ENCODE measurements at places on chromosomes 2 and 18.

GRCh38 chr2:54402350-54402749 is 53.8 kb upstream of the SPTBN1 start:
- peak; percentile 21 for DNase-seq

GRCh38 chr2:66888791-66889631 is 454.1 kb downstream of the MEIS1 start:
- DNase-seq, result no peak

GRCh38 chr2:85601771-85602475 is 575 bp downstream of the TMEM150A start:
- no peak for DNase-seq

DNA sequence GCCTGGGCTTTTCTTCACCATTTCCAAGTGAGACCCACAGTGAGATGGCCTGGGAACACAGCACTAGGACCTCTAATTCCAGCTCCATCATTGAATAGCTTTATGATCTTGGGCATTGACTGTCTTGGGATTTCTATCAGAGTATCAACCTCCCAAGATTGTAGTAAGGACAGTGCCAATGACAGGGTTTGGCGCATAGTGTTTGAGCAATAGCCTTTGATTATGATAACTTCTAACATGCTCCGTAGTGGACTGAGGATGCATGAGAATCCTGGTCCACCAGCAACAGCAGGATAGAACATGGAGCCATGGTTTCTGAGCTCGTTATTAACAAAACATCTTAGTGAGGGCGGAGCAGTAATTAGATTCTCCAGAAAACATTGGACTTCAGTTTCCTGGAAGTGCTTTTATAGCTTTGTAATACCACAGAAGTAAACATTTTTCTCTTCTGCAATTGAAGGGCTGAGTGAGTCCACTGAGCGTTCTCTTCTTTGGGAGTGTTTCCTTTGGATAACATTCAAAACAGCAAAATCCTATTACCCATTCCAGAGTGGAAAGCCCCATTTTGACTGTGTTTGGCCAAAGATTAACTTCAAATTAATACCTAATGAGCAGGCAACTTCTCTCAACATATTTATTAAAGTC is 63.7 kb downstream of the IL1R2 start:
- no peak for DNase-seq

DNA sequence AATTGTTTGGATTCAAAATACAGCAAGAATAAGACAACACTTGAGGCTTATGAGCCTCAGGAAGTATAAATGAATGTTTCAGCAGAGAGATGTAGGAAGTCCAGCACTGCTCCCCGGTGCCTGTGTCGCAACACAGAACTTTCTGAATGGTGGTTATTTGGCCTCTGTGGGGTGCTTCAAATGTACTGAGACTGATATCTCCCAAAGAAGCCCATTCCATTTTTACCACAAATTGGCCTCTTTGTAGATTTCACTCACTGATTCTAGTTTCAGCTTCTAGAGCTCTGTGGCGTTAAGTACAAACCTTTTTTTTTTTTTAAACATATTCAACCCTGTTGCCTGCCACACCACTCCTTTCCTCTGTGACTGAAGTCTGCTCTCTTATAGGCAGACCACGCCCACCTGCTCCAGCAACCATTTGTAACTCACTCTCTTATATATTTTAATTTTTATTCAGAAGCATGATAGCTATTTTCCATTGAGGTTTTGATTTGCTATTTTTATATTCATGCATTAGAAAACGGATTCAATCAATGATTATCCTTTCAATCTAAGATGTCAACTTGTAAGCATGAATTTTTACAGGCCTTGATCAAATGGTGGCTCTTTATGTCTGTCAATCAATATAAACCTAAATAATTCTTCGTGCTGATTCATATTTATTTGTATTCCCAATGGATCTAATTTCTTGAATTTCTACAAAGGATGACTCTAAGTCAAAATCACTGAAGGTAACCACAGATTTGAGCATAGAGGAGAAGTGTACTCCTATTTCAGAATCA is 277.1 kb upstream of the CCDC68 start:
- DNase-seq, result no peak

DNA sequence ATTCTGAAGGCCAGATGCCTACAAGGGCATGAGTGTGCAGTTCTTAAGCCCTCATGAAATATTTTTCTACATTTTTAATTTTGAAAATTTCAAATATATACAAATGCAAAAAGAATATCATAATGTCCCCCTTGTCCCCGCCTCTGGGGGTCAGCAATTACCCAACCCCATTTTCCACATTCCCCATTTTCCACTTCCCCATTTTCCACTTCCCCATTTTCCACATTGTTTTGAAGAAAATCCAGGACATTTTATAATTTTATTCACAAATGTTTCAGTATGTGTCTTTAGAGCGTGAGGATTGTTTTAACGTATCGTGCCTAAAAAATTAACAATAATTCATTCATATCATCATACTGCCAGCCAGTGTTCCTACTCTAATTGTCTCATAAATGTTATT is 403.6 kb upstream of the RAB6C start:
- no peak for DNase-seq
